ENCODE measurements at places on chromosomes 11 and 22.
A peak's percentile ranks its signal among the peaks of the same experiment; 100 is the strongest.

- DNase-seq = no peak
Measured at GRCh38 chr11:67652965-67653845, 2.7 kb upstream of the ACY3 start.

DNA sequence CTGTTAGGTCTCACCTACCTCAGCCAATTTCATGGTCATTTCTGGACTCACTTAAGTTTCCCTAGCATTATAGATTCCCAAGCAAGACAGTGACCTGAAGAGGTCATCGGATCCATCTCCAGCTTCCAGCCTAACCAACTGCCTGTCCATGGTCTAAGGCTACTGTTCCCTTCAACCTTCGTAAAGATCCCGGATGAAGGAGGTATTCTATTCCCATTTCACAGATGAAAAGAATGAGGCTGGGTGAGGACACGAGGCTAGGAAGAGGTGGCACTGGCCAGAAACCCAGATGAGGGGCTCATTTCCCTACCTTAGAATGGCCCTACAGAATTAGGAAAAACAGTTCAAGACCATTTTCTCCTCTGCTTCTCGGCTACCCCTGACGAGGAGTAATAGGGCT is 31.3 kb upstream of the DRD2 start:
- no peak for DNase-seq

DNA sequence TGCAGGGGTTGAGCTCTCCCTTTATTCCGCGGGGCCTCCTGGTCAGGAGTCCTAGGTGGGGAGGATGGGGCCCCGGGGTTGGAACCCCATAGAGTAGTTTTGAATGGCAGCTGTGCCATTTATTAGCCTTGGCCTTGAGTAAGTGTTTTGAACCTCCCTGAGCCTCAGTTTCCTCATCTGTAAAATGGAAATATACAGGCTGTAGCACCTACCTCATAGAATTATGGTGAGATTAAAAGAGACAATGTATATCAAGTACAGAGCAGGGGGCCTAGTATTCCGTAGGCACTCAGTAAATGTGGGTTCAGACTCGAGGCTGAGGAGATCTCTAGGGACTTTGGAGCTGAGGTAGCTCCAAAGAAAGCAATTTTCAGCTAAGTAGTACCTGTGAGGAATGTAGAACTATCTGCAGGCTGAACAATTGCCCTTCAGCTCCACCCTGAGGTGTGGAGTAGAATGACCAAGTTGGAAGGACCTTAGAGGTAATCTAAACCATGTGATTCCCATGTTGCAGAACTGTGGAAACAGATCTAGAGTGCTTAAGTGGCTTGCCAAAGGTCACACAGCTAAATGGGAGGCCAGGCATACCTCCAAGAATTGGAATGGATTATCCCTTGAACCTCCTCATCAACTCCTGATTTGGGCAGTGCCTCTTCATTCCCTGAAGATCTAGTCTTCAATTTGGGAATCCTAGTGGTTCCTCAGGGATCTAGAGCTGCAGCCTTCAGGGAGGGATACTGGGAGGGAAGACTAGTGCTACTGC is 682 bp downstream of the PGAP2 start:
- peak; percentile 86 for DNase-seq

DNA sequence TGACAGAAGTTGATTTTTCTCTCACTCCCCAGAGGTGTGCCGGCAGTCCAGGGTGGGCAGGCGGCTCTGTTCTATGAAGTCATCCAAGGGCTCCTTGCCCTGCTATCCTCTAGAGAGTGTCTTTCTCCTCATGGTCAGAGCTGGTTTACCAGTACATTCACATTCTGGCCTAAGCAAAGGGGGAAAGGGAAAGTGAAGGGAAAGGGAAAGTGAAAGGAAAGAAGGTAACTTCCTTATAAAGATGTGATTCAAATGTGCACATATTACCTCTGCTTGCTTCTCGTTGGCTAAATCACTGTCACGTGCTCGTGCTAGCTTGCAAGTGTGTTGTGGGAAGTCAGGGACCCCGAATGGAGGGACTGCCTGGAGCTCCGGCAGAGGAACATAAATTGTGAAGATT is 2.9 kb upstream of the HTATIP2 start:
- DNase-seq = peak; percentile 32

DNA sequence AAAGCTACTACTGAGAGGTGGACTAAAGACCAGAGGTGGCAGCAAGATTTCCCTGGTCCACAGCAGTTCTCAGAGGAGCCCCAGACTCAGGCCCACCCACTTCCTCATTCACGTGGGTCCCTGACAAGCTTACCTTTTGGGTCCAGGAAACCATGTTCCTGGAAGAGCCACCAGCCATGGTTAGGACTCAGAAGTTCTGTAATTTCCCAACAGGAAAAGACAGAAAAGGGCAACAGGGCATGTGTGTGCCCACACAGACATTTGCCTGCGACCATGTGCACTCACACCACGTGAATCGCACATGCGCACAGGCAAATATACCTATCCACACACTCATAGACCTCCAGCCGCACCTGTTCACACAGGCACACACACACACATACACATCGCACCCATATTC is 42.9 kb downstream of the LRRC32 start:
- DNase-seq = no peak

DNA sequence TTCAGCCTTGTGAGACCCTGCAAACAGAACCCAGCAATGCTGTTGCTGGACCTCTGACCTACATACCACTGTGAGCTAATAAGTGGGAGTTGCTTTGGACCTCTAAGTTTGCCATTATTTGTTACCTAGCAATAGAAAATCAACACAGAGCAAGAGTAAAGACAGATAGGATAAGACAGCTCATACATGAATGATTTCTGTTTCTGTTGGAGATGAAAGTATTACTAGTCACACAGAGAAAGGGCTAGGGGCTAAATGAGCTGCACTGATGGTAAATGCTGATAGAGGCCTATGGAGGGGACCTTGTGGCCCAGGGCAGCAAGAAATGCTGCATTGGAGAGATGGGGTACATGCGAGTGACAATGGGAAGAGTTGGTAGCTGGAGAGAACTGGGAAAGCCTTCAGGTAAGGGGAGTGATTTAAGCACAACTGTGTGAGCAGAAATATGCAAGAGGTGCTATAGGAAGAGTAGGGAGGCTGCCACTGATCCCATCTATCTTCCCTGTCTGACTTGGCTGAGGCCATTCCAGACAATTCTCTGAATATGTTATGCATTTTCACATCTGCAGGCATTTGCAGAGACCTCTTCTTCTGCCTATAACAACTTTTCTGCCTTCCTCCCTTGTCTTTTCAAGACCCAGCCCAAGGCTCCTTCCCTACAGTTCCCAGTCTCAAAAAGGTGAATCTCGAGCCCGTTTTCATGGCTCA is 46.1 kb upstream of the SYN3 start:
- no peak for DNase-seq

DNA sequence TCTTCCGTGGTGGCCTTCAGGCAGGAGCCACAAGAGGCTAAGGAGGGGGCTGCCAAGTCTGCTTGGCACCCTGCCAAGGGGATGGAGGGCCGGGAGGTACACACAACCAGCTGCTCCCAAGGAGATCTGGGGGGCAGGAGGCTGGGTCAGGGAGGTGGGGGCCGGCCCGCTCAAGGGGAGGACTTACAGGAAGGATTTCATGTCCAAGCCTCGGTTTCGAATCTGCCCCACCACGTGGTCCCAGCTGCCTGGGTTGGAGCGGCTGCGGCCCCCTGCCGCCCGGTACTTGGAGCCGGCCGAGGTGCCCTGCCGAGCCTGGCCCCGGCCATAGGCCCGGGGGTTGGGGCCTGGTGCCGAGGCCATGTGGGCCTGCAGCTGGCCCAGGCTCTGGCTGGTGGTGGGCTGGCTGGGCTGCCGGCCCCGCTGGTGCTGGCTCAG is 33.5 kb downstream of the LRRC10B start:
- peak; percentile 23 for DNase-seq

GRCh38 chr11:124644426-124645280 is 22.0 kb downstream of the TBRG1 start:
- DNase-seq = peak; percentile 43

GRCh38 chr11:57162179-57162898 is 19.4 kb upstream of the LRRC55 start:
- no peak for DNase-seq

- DNase-seq = no peak
Measured at GRCh38 chr11:78696177-78696576, 121.5 kb upstream of the NARS2 start.

- no peak for DNase-seq
Measured at GRCh38 chr11:26901162-26901561, 92.8 kb upstream of the FIBIN start.

DNA sequence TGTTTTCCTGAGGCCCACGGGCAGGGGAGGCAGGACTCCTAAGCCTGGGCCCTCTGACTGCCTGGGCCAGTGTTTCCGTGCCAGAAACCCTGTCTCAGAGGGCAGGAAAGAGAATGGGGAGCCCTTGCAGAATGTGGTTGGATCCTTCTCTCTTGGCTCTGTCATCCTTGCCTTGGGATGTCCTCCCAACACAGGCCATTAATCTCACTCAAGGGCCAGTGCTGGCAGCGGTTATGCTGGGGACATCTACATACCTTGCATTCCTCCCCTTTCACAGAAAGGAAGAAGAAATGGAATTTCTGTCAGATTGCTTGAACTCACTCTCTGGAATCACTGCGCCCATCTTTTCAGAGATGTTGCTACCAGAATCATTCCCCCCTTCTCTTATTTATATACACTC is 296.9 kb downstream of the KIRREL3 start:
- no peak for DNase-seq

DNA sequence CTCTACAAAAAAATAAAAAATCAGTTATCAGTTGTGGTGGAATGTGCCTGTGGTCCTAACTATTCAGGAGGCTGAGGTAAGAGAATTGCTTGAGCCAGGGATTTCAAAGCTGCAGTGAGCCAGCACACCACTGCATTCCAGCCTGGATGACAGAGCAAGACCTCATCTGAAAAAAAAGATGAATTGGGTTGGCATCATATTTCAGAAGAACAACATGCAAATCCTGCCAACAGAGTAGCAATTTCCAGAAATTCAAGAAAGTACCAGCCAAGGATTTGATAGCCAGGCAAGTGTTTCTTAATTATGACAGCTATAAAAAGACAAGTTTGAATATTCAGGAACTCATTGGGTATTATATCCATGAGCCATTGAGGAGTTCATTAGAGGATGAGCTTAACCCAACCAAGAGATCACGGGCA is 75.2 kb downstream of the USP47 start:
- DNase-seq = no peak

- DNase-seq = no peak
Measured at GRCh38 chr22:45155050-45155840, 8.5 kb upstream of the NUP50 start.

- no peak for DNase-seq
Measured at GRCh38 chr11:114059984-114060391, 477 bp downstream of the ZBTB16 start.

DNA sequence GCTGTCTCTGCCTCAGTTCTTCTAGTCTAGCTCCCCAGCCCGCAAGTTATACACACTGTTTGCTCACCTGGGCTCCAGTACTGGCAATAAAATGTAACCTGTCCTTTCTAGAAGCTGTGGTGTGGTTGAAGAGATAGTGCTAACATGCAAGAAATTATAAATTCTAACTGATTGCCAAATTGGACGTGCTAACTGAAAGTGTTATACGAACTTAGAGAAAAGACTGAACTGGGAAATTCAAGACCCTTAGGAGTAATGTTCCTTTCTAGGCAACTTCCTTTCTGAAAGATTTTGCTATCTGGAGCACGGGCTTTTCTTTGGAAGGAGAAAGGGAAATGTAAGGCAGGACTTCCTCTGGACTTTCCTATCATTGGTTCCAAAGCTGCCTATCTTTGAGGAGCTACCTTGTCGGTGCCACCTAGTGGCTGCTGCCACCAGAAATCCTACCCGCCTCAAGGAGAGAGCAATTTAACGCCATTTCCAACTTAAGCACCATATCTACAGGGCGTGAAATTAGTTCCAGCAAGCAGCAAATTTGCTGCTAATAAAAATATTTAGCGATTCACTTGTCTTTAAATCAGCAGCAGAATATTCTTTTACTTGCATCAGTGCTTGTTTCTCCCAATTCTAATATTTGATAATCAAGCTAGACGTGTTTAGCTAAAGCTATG is 12.7 kb upstream of the TMEM218 start:
- peak; percentile 32 for DNase-seq

DNA sequence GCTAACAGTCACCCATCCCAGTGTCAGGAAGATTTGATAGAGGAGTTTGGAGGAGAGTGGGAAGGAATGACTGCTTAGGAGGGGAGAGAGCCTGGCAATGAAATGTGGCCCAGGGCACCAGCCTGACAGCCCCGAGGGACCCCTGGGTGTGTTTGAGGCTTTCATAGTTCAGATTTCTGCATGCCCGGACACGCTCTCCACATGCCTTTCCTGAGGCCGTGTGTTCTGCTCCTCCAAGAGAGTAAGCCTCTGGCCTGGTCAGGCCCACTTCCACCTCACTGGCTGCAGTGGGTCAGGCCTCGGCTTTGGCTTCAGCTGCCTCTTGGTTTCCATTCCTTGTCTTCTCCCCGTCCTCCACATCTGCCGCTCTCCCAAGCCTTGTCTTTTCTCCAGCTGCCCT is 78.4 kb downstream of the C22orf31 start:
- DNase-seq = no peak

Measured in GM20000 (cell line).